ENCODE measurements at places on chromosomes 6 and 20.

DNA sequence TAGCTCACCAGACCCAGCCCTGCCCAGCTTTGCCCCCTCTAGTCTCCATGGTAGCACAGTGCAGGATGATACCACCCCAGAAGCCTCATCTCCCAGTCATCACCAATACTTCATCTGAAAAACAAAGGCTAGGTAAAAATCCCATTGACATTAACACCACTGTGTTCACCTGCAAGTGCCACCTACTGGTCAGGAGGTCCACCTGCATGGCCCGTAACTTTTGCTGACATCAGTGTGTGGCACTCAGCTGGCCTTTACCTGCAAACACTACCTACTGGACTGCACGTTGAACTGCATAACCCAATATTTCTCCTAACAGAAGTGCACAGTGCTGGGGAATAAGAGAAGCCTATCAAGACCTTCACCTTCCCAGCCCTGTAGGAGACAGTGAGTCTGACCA lies 234.7 kb upstream of the ADGRB3 start:
- DNase-seq, result peak; percentile 35

GRCh38 chr6:36843170-36843569 lies 3.9 kb upstream of the CPNE5 start:
- no peak for DNase-seq

DNA sequence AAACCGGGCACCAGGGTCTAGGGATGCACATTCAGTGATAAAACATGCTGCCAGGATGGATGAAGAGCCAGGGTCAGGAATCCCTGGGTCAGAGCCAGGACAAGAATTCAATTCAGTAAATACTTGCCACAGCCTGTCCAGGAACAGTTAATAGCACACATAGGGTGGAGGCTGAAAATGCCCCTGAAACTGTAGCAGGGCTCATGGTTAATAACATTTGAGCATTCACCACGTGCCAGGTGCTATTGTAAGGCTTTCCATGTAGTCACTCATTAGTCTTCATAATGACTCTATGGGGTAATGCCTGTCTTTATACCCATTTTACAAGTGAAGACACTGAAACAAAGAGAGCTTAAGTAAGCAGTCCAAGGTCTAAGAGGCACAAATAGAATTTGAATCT lies 296.3 kb downstream of the LRFN2 start:
- DNase-seq, result no peak

DNA sequence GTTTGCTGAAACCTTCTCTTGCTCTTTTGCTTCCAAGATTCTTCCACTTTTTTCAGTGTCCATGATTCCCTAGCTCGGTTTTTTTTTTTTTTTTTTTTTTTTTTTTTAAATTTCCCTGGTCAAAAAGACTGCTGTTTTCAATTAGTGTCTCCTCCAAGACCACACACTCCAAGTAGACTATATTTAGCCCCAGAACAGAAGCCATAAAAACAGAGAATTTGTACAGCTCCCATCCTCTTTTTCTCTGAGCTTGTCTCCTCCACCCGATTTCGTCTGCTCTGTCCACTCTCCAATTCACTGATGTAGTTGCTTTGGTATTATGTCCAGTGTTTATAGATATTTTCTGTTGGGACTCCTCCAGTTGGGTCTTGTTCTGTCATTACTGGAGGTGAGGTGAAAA lies 37.6 kb downstream of the RSPH3 start:
- DNase-seq, result no peak

- no peak for DNase-seq
Observed at GRCh38 chr20:39097889-39098288, 135.7 kb downstream of the DHX35 start.
